Stomach (tissue), 19 donors: ENCODE measurements at places on chromosomes 7 and 10. TPM values are rescaled to one million over a fixed set of nuclear protein-coding genes. Genes with fewer than 3 reads are reported as not detected.

DNA sequence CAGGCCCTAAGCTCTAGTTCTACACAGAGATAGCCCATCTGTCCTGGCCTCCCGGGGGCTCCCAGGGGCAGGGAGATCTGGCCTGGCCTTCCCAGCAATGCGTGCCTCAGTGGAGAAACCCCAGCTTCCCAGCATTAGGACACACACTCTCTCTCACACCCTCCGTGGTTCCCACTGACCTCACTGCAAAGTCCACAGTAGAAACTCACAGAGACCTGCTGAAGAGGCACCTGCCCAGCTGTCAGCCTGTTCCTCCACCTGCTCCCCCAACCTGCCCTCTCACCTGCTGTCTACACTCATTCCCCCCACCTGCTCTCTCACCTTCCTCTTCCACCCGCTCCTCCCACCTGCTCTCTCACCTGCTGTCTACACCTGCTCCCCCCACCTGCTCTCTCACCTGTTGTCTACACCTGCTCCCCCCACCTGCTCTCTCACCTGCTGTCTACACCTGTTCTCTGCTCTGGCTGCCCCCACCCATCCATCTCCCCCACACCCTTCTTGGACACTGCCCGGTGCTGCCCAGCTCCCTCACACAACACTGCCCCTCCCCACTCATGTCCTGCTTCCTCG, 21.1 kb upstream of the PFKP start:
- no peaks in the 10 kb centered on the region for H3K27me3 ChIP-seq
- peaks cover 16% of the 10 kb centered on the region for H3K4me1 ChIP-seq
- peak overlapping the region; percentile 67 for H3K27ac ChIP-seq
- H3K36me3 ChIP-seq, result no peaks in the 10 kb centered on the region

GRCh38 chr10:114408968-114409444, 4.7 kb upstream of the AFAP1L2 start:
- no peak for DNase-seq
- H3K4me1 ChIP-seq, result peaks cover 28% of the 10 kb centered on the region
- no peak overlapping the region for H3K27ac ChIP-seq
- H3K4me3 ChIP-seq, result no peak overlapping the region

- H3K36me3 ChIP-seq, result no peaks in the 10 kb centered on the region
- H3K27ac ChIP-seq, result no peak overlapping the region
- no peaks in the 10 kb centered on the region for H3K27me3 ChIP-seq
- no peak overlapping the region for H3K4me3 ChIP-seq
- DNase-seq, result no peak
Measured at GRCh38 chr10:51257511-51258248, 183.4 kb downstream of the PRKG1 start.

DNA sequence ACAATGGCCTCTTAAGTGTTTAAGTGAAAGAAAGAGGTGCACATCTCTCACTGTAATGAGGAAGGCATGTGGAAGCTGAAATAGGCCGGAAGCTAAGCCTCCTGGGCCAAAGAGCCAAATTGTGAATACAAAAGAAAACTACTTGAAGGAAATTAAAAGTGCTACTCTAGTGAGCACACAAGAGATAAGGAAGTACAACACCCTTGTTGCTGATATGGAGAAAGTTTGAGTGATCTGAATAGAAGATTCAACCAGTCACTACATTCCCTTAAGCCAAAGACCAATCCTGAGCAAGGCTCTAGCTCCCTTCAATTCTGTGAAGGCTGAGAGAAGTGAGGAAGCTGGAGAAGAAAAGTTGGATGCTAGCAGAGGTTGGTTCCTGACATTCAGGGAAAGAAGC, 8.2 kb downstream of the DKK1 start:
- H3K27me3 ChIP-seq, result no peaks in the 10 kb centered on the region
- no peak overlapping the region for H3K27ac ChIP-seq
- no peaks in the 10 kb centered on the region for H3K4me1 ChIP-seq
- no peaks in the 10 kb centered on the region for H3K36me3 ChIP-seq

GRCh38 chr7:151704299-151704959, 172.5 kb downstream of the PRKAG2 start:
- H3K27ac ChIP-seq, result no peak overlapping the region
- no peaks in the 10 kb centered on the region for H3K27me3 ChIP-seq
- no peaks in the 10 kb centered on the region for H3K36me3 ChIP-seq
- H3K4me3 ChIP-seq, result no peak overlapping the region

GRCh38 chr7:131507592-131508331, 48.7 kb downstream of the PODXL start:
- no peaks in the 10 kb centered on the region for H3K36me3 ChIP-seq
- DNase-seq, result peak; percentile 90
- no peak overlapping the region for H3K4me3 ChIP-seq
- no peak overlapping the region for H3K27ac ChIP-seq

DNA sequence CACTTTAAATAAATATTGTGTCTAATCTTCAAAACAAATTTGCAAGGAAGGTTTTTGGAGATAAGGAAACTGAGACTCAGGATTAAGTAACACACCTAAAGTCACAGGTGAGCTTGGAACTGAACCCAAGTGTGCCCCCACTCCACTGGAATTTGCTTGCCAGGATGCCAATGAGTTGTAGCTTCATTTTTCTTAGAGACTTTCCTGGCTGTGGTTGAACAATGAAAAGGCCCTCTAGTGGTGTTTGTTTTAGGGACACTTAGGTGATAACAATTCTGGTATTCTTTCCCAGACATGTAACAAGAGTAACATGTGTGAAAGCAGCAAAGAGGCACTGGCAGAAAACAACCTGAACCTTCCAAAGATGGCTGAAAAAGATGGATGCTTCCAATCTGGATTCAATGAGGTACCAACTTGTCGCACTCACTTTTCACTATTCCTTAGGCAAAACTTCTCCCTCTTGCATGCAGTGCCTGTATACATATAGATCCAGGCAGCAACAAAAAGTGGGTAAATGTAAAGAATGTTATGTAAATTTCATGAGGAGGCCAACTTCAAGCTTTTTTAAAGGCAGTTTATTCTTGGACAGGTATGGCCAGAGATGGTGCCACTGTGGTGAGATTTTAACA, 1.5 kb downstream of the IL6 start:
- peak overlapping the region; percentile 77 for H3K27ac ChIP-seq
- peaks cover 5% of the 10 kb centered on the region for H3K27me3 ChIP-seq
- no peak overlapping the region for H3K4me3 ChIP-seq
- DNase-seq, result no peak
- H3K36me3 ChIP-seq, result no peaks in the 10 kb centered on the region

DNA sequence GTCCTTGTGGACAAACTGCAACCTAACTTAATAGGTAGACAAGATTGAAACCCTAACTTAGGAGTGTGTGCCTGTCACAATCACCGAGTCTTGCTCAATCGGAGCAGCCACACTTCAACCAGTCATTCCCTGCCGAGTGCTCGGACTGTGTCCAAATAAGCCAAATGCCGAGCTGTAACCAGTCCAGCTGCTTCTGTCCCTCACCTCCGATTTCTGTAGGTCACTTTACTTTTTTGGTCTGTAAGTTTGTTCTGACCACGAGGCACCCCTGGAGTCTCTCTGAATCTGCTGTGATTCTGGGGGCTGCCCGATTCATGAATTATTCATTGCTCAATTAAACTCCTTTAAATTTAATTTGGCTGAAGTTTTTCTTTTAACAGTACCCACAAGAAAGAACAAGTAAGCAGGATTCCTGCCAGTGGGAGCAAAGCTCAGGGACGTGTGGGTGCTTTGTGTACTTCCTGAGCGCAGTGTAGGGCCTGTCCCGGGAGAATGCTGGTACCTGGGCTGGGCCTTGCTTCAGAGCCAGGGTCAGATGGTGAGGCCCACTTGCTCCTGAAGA, 140.1 kb downstream of the ACTR3B start:
- no peaks in the 10 kb centered on the region for H3K36me3 ChIP-seq
- H3K4me3 ChIP-seq, result no peak overlapping the region
- H3K4me1 ChIP-seq, result no peaks in the 10 kb centered on the region
- DNase-seq, result peak; percentile 28
- no peak overlapping the region for H3K27ac ChIP-seq

DNA sequence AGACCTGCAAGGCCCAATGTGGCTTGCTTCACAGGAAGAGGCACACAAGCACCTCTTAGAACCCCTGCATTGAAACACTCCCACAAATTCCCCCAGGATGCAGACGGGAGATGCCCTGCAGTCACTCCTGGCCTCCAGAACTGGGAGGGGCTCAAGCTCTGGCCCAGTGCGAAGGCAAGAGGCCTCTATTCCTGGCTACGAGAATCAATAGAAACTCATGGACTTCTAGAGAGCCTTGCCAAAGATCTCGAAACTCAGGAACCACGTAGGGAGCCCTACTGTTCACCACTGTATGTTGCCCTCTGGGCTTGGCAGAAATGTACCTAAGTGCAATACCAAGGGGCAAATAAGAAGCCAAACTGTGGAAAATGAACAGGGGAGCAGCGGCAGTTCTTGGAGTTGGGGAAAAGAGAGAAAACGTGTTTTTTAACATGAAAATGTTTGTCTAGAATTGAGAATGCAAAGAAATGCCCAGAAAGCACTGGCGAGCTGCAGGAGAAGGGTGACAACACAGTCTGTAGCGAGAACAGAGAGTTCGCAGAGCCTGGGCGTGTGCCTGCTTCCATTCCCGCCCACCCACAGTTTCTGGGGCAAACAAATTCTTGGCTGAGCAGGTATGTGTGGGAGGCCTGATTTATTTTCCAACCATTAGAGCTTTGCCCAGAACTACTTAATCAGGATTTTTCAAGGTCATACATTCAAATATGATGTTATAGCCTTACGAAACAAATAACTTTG, 260.5 kb upstream of the KLF14 start:
- H3K4me3 ChIP-seq, result no peak overlapping the region
- H3K27me3 ChIP-seq, result no peaks in the 10 kb centered on the region
- H3K36me3 ChIP-seq, result peaks cover 8% of the 10 kb centered on the region
- peaks cover 87% of the 10 kb centered on the region for H3K4me1 ChIP-seq
- DNase-seq, result peak; percentile 62
- H3K27ac ChIP-seq, result peak overlapping the region; percentile 78

- no peak for DNase-seq
- no peaks in the 10 kb centered on the region for H3K36me3 ChIP-seq
- no peak overlapping the region for H3K27ac ChIP-seq
- H3K4me1 ChIP-seq, result no peaks in the 10 kb centered on the region
- no peak overlapping the region for H3K4me3 ChIP-seq
- H3K27me3 ChIP-seq, result no peaks in the 10 kb centered on the region
Measured at GRCh38 chr10:128721963-128722445, 595.8 kb upstream of the MKI67 start.

GRCh38 chr10:33387720-33388119, 53.3 kb upstream of the NRP1 start:
- H3K36me3 ChIP-seq, result no peaks in the 10 kb centered on the region
- H3K4me3 ChIP-seq, result no peak overlapping the region
- H3K27me3 ChIP-seq, result no peaks in the 10 kb centered on the region
- no peaks in the 10 kb centered on the region for H3K4me1 ChIP-seq
- no peak for DNase-seq

DNA sequence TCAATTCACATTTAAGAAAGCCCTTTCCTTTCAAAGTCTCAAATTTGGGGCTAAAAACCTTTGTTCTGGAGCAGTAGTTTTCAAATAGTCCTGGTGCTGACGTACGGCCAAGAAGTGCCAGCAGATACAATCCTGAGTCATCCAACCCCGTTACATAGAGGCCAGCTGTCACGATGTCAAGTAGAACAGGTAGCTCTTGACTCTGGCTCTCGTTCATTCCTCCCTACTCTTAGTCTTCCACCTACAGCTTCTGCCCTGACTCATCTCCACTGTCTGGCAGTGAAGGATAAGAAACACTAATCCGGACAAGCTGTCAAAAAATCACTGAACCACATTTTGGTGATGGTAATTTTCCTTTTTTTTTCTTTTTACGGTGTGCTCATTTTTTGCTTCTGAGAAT, 132.4 kb upstream of the PTN start:
- no peak overlapping the region for H3K27ac ChIP-seq
- no peak overlapping the region for H3K4me3 ChIP-seq
- H3K4me1 ChIP-seq, result no peaks in the 10 kb centered on the region
- no peak for DNase-seq
- no peaks in the 10 kb centered on the region for H3K36me3 ChIP-seq

DNA sequence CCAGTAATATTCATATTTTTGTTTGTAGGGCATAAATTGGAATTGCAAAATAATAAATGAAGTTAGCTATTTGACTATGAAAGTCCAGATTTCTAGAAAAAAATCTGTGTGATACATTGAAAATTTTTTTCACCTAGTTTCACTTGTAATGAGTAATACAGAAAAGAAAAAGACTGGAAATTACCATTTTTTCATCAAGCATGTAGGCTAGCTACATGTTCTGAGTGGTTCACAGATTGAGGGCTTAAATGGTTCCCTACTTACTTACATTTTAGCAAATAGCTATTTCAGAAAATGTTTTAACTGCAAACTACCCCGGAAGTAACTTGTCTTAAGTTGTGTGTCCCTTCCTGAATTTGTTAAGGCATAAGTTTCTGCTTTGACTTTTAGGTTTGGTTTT, 396.0 kb downstream of the PHF14 start:
- H3K4me3 ChIP-seq, result no peak overlapping the region
- H3K27me3 ChIP-seq, result no peaks in the 10 kb centered on the region
- H3K36me3 ChIP-seq, result no peaks in the 10 kb centered on the region

DNA sequence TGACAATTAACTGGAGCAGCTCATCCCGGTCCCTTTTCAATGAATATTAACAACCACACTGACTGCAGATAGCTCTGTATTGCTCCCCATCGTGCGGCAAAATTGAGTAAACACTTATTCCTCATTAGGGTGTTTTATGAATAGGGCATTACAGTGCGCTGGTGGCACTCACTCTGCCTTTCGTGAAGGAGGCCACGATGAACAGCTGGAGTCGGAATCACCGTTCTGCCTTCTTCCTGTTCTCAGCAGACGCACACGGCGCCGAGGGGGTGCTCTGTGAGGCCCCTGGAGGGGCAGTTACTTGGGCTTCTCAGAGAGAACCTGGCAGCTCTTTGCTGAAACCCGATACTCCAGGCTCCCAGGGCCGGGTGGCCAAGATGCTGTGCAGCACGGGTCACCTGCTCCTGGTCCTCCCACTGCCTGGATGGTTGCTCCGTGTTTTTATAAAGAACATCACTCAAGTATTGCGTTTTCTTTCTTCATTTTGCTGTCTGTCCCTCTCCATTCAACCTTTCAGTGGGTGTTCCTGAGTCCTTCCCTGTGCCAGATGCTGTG, 241.9 kb downstream of the GLRX3 start:
- H3K4me3 ChIP-seq, result no peak overlapping the region
- no peaks in the 10 kb centered on the region for H3K36me3 ChIP-seq
- no peak overlapping the region for H3K27ac ChIP-seq
- DNase-seq, result no peak

- DNase-seq, result no peak
- peak overlapping the region; percentile 44 for H3K4me3 ChIP-seq
- peaks cover 26% of the 10 kb centered on the region for H3K4me1 ChIP-seq
- H3K27ac ChIP-seq, result no peak overlapping the region
- no peaks in the 10 kb centered on the region for H3K27me3 ChIP-seq
Measured at GRCh38 chr10:133528296-133528844, 1.2 kb downstream of the CYP2E1 start.

The LRRD1 gene
- not detected for polyA plus RNA-seq

The SEMA3A gene
- 1.5 TPM for polyA plus RNA-seq

The LOXL4 gene
- 1.2 TPM for polyA plus RNA-seq

The PRSS2 gene
- 69.4 TPM for polyA plus RNA-seq

The BRAT1 gene
- polyA plus RNA-seq, result 23.5 TPM

The SMKR1 gene
- not detected for polyA plus RNA-seq

The PCDH15 gene
- not detected for polyA plus RNA-seq

The OR13A1 gene
- polyA plus RNA-seq, result 0.40 TPM

The CADPS2 gene
- polyA plus RNA-seq, result 7.0 TPM

The CALU gene
- polyA plus RNA-seq, result 23.9 TPM
